Left kidney (tissue), 8 donors: ENCODE measurements at places on chromosomes 1 and 21. TPM values are rescaled to one million over a fixed set of nuclear protein-coding genes. Genes with fewer than 3 reads are reported as not detected.

The CSF3R gene
- polyA plus RNA-seq, result 5.2 TPM

The EVA1C gene
- polyA plus RNA-seq, result 2.4 TPM

The HCN3 gene
- 13.9 TPM for polyA plus RNA-seq

The TTC34 gene
- polyA plus RNA-seq, result 1.3 TPM

The MCOLN2 gene
- 1.5 TPM for polyA plus RNA-seq

The CASQ1 gene
- polyA plus RNA-seq, result 0.43 TPM

The ZNF678 gene
- polyA plus RNA-seq, result 16.9 TPM

The GRIK1 gene
- 1.7 TPM for polyA plus RNA-seq

The LYST gene
- polyA plus RNA-seq, result 13.9 TPM

The ATPAF1 gene
- 111 TPM for polyA plus RNA-seq

The LAMC2 gene
- polyA plus RNA-seq, result 7.1 TPM

The LCE2B gene
- not detected for polyA plus RNA-seq

- DNase-seq, result no peak
These were observed 45.0 kb upstream of the ADARB1 start for GRCh38 chr21:45029298-45029947.

GRCh38 chr1:172642970-172643369 is 15.9 kb upstream of the FASLG start:
- DNase-seq, result no peak

DNA sequence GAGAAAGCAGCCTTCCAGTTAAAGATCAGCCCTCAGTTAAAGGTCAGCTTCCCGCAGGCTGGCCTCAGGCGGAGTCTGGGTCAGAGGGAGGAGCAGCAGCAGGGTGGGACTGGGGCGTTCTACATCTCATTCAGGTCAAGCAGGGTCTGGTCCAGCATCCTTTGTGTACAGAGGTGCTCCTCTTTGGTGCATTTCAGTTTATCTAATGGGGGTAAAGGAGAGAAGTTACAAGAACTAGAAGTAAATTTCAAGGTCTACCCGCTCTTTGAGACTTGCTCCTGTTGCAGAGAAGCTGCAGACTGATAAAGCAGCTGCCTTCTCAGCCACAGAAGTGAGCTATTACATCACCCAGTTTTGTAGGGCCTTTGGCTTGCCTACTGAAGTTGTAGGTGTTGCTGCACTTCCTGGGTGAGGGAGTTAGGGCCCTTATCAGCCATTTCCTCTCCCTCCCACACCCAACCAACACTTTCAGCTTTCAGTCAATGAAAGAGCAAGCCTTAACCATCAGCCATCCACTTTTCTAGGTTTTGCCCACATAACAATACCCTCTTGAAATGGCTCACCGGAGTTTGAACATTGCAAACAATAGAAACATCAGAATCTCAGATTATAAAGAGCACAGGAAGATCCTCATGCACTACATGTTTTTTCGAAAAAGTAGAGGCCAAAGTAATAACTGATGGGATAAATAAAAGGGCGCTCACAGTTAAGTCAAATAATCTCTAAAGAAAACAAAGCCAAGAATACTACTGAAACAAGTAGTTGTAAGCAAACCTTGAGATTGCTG is 2.8 kb upstream of the NUP210L start:
- DNase-seq, result no peak

- DNase-seq, result no peak
These were observed 21.1 kb upstream of the CDCA8 start for GRCh38 chr1:37671261-37671660.

GRCh38 chr1:53349968-53350852 is 22.3 kb upstream of the LRP8 start:
- no peak for DNase-seq

DNA sequence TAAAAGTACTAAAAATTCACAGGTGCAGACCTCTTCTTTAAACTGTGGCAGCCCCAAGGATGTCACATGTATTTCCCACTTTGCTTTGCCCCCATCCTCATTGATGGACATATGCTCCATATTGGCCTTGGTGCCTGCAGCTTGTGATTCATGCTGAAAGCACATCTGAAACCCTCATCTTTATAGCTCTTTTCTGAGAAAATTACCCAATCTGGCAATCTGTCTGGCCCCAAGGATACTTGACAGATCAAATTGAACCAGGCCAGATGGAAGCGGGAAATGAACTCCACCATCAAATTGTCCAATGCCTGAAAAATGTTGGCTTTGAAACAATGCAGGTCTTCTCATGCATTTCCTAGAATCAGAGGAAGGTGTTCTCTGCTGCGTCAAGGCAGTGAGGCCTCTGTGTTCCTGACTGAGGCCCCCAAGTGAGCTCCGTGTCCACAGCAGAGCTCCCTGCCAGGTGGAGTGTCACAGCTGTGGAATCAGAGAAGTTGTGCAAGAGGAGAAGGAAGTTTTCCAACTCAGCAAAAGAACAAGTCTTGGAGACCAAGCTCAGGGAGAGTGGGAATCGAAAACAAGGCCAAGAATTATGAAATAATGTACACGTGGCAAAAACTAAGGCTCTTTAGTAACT is 323.7 kb downstream of the PLPP3 start:
- DNase-seq, result no peak

GRCh38 chr21:36747815-36748383 is 49.0 kb downstream of the SIM2 start:
- DNase-seq, result no peak

GRCh38 chr1:152907686-152908601 is at the start of gene IVL:
TSS of gene IVL (plus strand) at chr1:152908546. CDS start at chr1:152909798, 1,252 bp downstream.
- no peak for DNase-seq

DNA sequence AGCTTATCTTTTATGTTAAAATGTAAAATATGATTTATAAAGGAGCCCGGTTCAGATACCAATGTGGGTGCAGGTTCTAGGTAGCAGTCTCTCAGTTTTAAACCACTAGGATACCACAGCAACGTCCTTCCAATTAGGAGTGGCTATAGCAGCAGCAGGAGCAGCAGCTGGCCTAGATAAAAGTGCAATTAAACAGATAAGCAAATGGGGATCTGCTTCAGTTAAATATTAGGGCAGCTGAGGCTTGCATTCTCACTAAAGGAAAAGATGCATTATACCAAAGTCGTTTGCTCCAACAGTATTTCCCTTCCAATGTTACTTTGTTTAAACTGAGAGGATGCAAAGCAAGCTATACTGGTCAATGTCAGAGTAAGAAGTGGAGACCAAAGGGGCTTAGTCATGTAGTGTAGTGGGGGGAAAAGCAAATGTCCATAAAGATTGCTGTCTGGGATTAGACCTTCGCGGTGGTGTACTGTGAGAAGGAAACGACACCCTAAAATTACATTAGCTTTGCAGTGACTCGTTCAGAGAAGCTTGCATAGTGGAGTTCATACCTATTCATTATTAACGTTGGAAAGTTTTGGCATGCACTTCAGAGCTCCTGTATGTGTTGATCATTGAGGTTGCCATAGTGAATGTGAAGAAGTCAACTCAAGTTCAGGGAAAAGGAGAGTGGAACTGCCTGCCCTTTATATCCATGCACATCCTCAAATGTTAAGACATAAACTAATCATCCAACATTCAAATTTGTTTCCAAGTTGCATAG is 272.2 kb downstream of the VAV3 start:
- no peak for DNase-seq

DNA sequence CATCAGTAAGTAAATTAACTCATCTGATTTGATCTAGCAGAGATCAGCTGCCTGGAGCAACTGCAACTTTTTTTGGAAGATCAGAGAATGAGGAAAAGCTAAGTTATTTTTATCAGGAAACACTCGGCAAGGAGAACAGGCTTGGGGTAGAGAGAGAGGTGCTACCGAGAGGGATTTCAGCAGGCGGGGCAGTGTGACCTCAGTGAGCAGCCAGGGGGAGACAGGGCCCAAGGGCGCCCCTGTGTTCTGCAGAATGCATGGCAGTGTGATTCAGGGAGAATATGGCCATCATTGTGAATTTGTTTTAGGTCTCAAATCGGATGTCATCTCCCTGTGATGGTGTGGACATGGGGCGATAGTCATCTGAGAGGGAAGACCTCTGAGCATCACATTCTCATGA is 484.1 kb upstream of the VAMP3 start:
- DNase-seq, result no peak

DNA sequence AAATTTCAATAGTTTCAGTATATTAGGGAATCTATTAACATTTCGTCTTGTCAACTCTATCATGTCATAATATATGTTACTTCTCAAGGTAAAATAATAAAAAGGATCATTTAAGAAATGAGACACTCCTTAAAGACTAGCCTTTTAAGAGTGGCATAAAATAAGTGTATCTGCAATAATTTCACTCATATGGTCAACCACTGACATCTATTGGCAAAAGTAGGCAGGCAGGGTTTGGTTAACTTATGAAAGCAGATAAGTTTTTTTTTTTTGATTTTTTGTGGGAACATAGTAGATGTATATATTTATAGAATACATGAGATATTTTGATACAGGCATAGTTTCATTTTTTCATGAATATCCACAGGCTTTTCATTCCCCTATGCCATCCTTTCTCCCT is 5.5 kb upstream of the RGS21 start:
- peak; percentile 7 for DNase-seq

DNA sequence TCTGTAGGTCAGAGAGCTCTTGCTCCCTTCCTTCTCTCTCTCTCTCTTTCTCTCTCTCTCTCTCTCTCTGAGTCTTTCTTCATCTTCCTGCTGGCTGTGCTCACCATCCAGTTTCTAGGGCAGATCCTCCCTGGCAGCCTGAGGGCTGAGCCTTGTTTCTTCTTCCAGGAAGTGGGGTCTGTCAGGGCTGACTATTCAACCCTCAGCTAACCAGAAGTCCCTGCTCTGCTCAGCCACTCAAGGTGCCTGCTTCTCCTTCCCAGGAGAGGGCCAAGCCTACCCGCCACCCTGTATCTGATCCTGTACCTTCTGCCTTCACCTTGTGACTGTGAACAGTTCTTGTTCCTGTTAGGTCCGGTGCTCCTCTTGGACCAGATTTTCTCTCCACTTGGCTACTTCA is 107.6 kb upstream of the ETV3 start:
- no peak for DNase-seq

- DNase-seq, result no peak
These were observed 87.6 kb downstream of the HMCN1 start for GRCh38 chr1:185821612-185822385.

DNA sequence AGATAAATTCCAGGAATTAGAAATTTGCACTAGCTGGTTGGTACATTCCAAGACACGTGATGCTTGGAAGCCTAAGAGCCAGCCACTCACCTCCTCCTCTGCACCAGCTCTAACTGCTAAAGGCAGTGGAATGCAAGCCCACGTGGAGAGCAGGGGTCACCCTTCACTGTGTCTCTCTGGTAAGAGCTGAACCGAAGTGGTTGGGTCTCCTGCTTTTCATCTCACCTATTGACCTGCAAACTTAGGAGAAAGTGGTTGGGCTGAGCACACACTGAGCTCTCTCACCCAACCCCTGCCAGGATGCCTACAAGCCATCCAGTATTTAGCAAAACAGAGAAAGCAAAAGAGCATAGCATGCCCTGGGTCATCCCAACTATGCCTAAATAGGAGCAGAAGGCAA is 19.3 kb downstream of the HAO2 start:
- DNase-seq, result no peak

GRCh38 chr1:177281901-177282300 is 111.1 kb downstream of the BRINP2 start:
- no peak for DNase-seq

DNA sequence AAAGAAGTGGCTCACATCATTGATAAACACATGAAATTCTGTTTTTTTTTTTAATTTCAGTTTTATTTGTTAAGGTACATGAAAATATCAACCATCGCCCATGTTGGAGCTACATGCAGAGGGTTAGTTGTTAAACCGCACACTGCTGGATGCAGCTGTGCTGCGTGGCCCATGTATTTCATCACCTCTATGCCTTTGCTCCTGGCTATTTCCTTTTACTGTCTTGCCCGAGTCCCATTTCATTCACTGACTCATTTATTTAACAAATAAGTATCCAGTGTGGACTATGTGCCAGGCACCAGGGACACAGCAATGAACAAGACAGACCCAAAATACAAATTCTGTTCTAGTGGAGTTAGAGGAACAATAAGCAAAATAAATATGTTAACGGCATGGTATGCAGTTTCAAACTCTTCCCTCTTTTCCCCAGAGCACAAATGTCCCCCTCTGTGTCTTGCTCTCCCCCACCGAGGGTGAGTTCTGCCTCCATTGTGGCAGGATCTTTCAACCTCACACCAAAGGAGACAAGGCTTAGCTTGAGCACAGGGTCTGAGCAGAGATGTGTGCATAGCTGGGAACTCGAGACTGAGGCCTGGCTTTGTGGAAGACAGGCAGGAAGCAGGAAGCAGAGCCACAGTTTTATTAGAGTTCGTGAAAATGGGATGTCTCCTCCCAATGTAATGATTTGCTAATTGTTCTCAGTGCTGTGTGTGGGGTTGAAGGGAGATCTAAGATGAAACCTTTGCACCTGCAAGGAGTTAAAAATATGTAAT is 44.6 kb downstream of the MAN1C1 start:
- no peak for DNase-seq

- no peak for DNase-seq
These were observed 31.7 kb upstream of the RC3H1 start for GRCh38 chr1:174053826-174054225.

DNA sequence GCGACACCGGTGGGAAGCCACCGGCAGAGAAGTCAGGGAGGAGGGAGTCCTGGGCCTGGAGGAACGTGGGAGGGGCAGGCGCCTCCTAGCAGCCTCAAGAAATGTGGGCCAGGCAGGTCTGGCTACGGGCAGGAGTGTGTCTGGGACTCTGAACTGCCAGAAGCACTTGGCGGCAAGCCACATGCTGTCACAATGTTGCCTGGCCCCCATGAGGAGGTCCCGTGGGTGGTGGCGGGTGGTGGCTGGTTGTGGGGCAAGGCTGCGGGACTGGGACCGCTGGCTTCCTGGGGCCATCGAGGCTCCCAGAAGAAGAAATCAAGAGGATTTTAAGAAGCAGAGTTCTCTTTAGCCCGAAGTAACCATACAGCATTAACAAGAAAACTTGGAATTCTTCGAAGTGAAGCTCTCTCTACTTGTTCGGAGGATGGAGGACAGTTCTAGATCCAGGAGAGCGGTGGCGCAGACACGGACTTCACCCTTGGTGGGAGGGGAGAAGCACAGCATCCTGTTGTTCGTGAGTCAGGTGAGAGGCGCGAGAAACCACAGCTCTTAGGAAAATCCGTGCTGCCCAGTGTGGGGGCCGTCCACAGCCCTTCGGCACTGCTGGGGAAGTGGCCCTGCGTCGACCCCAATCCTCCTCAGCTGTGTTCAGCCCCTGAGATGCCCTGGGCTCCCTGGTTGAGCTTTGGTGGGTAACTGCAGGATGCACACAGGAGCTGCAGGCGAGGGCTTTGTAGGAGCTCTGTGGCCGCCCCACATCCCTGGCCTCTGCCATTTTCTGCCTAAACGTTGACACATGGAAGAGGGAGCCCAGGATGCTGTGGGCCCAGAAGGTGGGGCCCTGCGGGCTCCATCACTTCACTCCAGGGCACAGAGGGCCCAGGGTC is 12.4 kb downstream of the SKI start:
- no peak for DNase-seq

- peak; percentile 44 for DNase-seq
These were observed 563.2 kb upstream of the ADGRL2 start for GRCh38 chr1:81237473-81238089.

- DNase-seq, result no peak
These were observed 64.8 kb downstream of the GPR137B start for GRCh38 chr1:236207121-236207520.
